ENCODE measurements at places on chromosomes 12 and 14.

GRCh38 chr12:73225371-73225937, 953.3 kb downstream of the TRHDE start:
- no peak for DNase-seq

- no peak for DNase-seq
These were observed 400.2 kb downstream of the TMEM121 start for GRCh38 chr14:105926373-105927095.

- DNase-seq, result peak; percentile 87
These were observed 585 bp upstream of the DYRK2 start for GRCh38 chr12:67647799-67648520.

GRCh38 chr12:65881348-65881961, 57.2 kb downstream of the HMGA2 start:
- no peak for DNase-seq

DNA sequence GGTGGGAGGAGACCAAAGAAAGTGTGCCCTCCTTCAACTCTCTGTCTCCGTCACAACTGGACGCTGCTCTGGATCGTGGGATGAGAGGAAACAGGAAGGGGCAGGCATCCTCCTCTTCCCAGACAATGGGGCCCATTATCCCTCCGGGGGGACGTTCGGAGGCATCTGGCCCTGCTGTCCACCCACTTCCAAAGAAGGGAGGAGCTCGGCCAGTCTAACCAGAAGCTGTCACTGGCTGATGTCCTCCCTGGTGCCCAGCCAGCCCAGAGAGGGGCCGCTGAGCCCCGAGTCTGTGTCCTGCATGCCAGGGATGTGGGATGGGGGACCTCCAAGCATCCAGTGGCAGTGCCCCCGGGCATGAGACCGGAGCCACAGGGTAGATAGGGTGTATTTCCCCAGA, 39.8 kb upstream of the MEG3 start:
- no peak for DNase-seq

DNA sequence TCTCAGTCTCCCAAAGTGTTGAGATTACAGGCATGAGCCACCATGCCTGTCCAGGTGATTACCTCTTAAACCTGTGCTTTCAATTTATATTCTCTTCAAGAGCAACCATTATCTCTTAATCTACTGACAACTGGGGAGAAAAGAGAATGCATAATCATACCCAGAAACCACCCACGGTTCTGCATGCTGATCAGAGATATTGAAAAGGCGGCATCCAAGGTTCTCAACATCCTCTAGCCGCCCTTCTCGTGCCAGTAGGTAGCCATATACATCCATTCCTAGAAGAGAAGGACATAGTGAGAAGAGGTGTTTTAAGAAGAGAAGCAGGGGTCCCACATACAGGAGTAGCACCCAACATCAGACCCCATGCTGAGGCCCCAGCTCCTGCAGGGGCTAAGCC, 20.8 kb downstream of the ANAPC7 start:
- DNase-seq, result no peak

GRCh38 chr12:121209624-121210572, at the start of gene P2RX4:
P2RX4 (plus strand) TSS chr12:121210129; CDS start chr12:121210165, 36 bp downstream.
- DNase-seq, result peak; percentile 92

Measured in Calu3 (cell line).